ENCODE measurements at places on chromosomes 13 and 19.

DNA sequence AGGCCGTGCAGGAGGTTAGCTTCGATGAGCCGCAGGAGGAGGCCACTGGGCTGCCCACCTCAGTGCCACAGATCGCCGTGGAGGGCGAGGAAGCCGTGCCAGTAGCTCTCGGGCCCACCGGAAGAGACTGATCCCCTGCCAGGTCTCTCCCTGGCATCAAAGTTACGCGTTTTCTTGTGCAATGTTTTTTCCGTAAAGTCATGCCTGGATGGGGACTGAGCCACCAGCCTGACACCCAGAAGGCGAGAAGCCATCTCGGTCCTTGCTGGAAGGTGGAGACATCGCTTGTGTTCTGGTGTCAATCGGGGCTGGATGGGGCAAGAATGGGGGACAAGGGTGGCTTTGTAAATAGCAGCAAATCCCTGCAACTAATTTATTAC lies 3.4 kb upstream of the PIK3R2 start:
- no peak for DNase-seq

- DNase-seq, result no peak
Measured at GRCh38 chr19:7252364-7252763, 41.9 kb downstream of the INSR start.

GRCh38 chr13:46296115-46296822 lies 84.5 kb downstream of the LRRC63 start:
- no peak for DNase-seq

- DNase-seq, result no peak
Measured at GRCh38 chr13:52707375-52707774, 32.2 kb downstream of the CNMD start.

DNA sequence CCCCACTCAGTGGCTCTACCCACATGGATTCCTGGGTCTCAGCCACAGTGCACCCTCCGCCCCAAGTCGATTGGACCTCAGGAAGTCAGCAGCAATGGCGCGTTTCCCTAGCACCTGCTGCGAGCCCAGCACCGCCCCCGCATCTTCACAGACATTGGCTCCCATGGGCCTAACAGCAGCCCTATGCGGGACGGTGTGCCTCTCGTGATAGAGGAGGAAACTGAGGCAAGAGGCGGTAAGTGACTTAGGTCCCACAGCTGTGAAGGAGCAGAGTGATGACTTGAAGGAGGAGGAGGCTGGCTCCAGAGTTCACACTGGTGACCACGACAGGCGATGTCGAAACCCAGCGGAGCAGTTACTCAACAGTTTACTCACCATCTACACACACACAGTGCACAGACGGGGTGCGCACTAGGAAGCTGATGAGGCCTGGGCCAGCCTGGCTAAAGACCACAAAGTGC lies 104.5 kb upstream of the SOX1 start:
- no peak for DNase-seq

All from cortex of kidney (tissue), 1 donor.